GF-D8 (cell line): ENCODE measurements at places on chromosomes 6 and 20.

DNA sequence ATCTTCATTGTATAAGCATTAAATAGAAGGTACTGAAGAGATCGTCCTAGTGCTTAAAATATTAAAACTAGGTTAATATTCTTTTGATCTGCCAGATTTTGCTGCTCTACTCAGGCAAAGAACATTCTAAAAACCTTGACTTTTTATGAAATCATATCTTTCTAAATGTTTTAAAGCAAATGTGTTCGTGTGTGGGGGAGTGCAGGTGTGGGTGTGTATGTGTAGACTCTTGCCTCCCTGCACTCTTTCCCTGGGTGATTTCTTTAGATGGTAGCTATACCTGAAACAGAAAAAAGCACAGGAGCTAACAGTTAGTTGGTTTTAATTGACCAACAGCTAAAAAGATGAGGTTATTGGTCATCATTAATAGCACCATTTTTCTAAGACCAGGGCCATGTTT lies 5.7 kb downstream of the NRSN1 start:
- DNase-seq: no peak

GRCh38 chr20:2798814-2799213 lies 1.6 kb downstream of the CPXM1 start:
- DNase-seq: peak; percentile 12

DNA sequence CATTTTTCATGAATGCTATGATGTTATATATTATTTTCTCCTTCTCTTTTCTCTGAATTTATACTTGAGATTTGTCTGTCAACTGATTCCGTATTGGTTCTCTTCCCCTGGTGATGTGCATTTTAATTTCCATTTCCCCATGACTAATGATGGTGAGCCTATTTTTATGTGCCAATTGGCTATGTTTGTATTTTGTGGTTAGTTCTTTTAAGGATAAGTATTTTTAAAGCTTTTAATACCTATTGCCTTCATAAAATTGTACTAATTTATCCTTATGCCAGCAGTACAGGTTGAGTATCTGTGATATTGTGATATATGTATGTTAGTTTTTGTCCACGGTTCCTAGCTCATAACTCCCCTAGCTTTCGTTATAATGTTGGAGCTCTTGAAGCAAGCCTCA lies 2.8 kb downstream of the POLH start:
- DNase-seq: no peak

- DNase-seq: no peak
These were observed 170.7 kb downstream of the CDC5L start for GRCh38 chr6:44558024-44558831.

GRCh38 chr6:38290133-38290799 lies 349.5 kb downstream of the BTBD9 start:
- no peak for DNase-seq

GRCh38 chr6:30810813-30811339 lies 66.5 kb upstream of the IER3 start:
- no peak for DNase-seq

GRCh38 chr6:145420599-145420998 lies 314.7 kb downstream of the EPM2A start:
- DNase-seq: no peak

DNA sequence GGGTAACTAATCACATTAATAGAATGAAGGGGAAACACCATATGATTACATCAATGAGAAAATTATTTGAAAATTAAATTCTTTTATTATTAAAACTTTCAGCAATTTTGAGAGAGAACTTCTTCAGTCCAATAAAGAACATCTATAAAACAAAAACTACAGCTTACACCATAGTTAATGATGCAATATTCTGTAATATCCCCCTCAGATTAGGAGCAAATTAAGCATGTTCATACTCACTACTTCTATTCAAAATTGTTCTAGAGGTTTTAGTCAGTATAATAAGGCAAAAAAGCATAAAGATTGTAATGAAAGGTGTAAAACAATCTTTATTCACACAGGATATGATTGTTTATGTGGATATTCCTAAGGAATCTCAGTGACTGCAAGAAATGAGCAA lies 465.4 kb downstream of the CD109 start:
- no peak for DNase-seq

DNA sequence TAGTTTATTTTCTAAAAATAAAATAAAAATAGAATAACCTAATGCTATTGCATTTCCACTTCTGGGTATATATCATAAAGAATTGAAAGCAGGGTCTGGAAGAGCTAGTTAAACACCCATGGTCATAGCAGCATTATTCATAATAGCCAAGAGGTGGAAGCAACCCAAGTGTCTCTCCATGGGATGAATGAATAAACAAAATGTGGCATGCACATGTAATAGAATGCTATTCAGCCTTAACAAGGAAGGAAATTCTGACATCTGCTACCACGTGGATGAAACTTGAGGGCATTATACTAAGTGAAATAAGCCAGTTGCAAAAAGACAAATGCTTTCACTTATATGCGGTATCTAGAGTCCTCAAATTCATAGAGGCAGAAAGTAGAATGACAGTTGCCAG lies 130.8 kb downstream of the TIAM2 start:
- no peak for DNase-seq

GRCh38 chr6:123838505-123839234 lies 35.0 kb downstream of the NKAIN2 start:
- no peak for DNase-seq

DNA sequence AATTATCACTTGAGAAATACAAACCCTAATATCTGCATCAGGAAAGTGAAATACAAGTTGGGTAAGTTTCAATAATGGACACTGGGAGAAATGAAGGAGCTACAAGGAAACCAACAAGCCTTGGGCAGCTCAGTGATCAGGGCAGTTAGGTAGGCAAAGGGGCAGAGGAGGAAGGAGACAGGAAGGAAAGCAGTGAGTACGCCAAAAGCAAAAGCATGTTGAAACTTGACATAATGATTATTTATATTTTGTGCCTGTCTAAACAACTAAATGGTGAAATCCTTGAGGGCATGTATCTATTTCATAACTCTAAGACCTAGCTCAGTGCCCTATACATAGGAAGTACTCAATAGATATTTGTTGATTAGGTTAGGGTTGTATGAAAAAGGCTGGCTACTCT lies 23.3 kb downstream of the PXT1 start:
- DNase-seq: no peak

DNA sequence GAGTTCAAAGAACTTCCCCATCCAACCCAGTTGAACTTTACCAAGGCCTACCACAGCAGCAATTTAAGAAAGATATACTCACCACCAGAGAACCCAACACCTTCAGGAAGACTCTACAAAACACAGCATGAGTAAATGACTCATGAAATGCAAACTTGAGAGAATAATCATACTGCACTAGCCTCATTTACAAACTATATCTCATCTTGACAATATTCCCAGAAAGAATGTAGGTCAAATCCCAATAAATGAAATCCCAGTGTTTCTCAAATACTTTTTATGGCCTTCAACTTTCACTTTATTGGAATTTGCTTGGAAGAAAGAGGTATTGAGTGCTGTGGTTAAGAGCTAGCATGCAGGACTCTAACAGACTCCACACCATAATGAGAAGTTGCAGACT lies 60.0 kb downstream of the FYN start:
- DNase-seq: no peak

DNA sequence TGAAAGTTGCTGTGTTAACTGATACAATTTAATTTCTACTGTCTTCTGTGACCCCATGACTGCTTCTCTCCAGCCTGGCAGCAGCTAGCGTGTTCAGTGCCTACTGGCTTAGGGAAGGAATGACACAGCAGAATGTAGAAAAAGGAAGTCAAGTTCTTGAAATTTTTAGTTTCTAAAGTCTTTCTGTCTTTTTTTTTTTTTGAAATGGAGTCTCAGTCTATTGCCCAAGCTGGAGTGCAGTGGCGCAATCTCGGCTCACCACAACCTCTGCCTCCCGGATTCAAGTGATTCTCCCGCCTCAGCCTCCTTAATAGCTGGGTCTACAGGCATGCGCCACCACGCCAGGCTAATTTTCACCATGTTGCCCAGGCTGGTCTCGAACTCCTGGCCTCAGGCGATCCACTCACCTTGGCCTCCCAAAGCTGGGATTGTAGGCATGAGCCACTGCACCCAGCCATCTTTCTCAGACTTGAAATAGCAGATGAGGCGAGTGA lies 39.3 kb downstream of the PCNA start:
- DNase-seq: peak; percentile 96

DNA sequence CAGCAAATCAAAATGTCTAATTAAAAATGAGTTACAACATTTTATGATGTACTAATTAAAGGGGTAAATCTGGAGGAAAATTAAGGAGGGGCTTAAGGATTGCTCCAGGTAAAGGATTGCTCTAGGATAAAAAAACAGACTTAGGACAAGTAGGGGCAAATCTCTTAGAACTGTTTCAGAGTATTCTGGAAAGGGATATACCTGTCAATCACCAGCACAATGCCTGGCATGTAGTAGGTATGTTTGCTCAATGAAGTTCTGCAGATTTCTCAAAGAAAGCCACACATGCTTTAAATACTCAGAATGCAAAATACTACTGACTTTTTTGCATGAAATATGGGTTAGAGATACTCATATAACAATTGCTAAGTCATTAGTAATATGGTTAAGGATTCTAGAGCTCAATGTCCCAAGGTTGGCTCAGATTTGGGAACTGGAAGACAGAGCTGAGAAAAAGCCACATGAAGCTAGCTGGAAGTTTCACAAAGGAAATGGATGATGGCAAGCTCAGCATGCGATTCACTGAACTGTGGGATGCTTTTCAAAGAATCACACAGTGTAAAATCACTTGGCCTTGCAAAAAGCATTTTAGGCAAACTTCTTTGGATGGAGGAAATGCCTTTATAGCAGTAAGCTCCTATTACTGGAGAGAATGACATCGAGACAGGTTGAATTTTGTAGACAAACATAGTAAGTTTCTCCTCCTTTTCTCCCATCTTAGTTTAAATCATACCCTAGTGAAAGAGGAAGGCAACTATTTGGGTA lies 72.8 kb downstream of the MAP3K5 start:
- DNase-seq: no peak

GRCh38 chr6:30112402-30112994 lies 392 bp downstream of the TRIM31 start:
- DNase-seq: no peak

DNA sequence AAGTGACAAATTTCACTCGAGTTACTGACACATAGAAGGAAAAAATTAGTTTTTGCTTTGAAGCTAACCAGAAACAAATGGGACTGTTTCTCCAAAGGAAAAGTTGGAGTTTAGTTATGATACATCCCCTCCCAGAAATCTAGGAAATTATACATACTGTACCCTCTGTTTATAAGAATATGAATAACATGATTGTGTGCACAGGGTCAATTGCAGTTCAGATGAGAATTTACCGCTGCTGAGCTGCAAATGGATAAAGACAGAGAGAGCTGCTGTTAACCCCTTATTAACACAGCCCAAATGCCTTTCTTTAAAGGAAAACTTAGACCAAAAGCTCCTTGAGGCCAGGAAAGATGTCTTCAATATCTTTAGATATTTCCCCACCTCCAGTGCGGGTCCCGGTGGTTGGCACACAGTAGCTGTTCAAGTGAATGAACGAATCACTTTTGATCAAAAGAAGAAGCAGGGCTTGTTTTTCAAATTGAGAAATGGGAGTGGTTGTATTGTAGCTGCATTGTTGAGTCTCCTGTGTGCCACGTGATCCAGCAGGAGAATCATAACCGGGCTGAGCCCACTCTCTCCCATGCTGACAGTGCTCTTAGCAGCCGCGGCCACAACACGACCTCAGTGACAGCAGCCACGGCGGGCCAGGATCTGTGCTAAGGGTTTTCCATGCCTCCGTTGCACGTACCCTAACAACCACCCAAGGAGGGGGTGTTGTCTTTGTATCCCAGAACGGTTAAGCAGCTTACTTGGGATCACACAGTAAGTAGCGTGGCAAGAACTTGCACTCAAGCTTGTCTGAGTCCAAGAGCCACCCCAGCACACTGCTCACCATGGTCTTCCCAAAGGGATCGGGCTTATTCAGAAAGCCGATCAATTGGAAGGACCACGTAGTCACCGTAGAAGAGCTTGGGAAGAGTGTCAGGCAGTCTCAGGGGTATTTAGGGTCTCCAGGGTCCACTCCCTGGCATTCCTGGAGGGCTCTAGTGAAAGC lies 53.5 kb upstream of the BMP6 start:
- no peak for DNase-seq

- no peak for DNase-seq
These were observed 60.1 kb downstream of the MTHFD1L start for GRCh38 chr6:150925590-150925928.
